OCI-LY7 (cell line): ENCODE measurements at places on chromosomes 1 and 21. TPM values are rescaled to one million over a fixed set of nuclear protein-coding genes. Genes with fewer than 3 reads are reported as not detected.

Gene AMY1A
- total RNA-seq, result not detected in 2 replicates

DNA sequence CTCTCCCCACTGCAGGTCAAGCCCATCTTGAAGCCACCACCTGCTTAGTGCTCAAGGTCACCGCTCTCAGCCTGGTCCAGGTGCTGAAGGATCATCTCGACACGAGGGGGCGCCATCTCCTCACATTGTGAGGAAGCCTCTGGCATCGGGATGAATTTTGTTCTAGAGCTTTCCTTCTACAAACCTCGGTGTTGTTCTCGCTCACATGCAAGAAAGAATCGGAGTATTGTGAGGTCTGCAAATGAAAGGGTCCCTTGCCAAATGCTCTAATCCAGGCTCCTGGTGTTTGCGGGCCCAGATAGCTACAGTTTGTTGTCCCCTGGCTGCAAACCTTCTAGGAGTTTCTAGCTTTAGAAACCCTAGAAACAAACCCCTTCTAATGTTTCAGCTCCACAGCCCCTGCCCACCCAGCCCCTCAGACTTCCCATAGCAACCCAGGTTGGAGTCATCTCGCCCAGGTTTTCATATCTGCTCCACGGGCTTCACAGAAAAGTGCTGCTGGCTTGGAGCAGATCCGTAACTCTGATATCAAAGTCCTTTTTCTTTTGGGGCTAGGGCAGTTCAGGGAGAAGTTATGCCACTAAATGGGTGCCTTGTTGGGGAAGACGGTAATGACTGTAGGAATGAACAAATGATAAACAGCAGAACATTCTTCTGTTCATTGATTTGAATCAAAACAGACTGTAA is 8.6 kb upstream of the ATP5PO start:
- peak; percentile 91 for DNase-seq

- no peak for DNase-seq
These were observed 35.1 kb downstream of the CLEC20A start for GRCh38 chr1:178461701-178462100.

DNA sequence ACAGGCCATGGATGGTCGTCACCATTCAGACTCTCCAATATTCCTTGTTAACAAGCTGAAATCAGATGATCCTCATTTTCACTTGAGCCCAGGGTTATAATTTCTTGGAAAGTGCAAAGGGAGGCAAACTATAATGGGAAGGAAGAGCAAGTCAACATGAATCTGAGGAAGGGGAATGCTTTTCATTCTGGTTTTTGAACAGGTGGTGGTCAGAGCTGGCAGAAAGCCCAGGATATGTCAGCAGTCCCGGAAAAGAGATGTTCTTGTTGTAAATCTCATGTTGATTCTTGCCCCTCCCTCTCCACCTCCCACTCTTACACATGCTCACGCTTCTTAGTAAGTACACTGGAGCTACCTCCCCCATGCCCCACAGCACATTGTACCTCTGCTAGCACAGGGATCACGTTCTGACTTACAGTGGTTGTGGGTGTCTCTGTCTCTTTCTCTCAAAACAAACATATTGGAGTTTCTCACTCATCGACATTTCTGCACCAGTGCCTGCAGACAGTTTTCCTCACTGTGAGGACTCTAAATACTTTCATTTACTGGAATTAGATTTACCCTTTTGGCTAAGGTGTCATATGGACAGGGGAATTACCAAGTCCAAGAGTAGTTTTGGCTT is 77.6 kb downstream of the XCL2 start:
- no peak for DNase-seq

- DNase-seq, result no peak
These were observed 19.9 kb upstream of the UBE2U start for GRCh38 chr1:64183395-64184002.

DNA sequence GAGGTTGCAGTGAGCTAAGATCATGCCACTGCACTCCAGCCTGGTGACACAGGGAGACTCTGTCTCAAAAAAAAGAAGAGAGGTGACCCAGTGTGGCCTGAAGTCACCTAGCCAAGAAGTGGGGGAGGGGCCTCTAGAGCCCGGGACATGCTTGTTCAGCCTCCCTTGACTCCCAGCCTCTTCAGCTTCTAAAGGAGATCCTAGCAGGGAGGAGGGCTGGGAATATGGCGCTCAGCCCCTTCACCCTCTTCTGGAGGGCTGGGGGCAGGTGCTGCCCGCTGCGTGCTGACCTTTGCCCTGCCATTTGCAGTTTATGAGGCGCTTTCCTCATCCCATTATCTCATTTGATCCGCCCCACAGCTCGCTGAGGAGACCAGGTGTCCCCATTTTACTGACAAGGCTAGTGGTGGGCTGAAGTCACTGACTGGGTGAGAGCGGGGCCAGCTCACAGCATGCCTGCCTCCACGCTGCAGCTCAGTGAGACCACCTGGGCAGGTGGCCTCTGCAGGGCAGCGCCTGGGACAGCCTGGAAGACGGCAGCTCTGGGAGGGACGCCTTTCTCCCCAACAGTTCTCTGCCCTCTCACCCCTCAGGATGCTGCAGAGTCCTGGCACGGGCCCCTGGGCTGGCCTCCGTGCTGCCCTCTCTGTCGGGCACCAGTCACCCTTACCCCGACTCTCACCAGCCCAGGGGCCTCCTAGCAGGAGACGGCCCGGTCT is 7.5 kb downstream of the ELF3 start:
- no peak for DNase-seq

DNA sequence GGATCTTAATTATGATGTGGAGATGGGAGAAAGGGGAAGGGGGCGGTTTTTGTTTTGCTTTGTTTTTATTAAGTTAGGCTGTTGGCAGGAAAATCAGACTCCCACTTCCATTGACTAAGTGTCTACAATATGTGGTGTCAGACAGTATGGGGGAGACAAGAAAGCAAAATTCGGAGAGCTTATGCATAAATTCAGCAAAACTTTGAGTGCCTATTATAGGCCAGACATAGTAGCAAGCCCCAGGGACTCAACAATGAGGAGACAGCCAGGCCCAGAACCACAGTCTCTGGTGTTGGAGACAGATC is 835 bp upstream of the TSPAN2 start:
- no peak for DNase-seq

DNA sequence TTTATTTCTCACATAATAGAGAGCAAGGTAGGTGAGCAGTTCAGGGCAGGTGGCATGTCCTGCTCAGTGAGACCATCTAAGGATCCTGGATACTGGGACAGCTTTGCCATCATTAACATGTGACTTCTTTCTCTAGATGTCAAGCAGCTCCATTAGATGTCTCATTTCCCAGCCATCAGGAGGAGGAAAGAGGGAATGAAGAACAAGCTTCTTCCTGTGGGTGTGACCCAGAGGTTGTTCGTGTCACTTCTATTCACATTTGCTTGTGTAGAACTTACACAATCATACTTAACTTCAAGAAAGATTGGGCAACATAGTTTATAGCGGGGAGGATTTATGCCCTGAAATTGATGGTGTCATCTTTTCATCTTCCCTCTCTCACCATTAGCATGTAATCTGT is 169.2 kb upstream of the B3GALT2 start:
- no peak for DNase-seq

Gene LDLRAD1
- not detected in 2 replicates for total RNA-seq

DNA sequence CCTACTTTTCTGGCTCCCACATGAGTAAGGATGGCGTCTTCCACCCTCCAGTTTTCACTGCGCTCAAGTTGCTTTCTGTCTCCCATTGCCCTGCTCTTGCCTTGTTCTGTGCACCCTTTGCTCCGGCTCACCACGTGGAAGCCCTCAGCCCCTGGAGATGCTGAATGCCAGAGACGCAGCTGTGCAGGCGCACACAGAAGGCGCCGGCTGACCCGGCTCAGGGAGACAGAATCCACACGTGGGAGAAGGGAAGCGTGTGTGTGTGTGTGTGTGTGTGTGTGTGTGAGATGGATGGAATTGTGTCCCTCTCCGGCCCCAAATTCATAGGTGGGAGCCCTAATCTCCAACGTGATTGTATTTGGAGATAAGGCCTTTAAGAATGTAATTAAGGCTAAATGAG is 118.2 kb upstream of the ERRFI1 start:
- no peak for DNase-seq

Gene S100A9
- not detected in 2 replicates for total RNA-seq

Gene NFYC
- 71.0 and 77.1 TPM in 2 replicates for total RNA-seq

DNA sequence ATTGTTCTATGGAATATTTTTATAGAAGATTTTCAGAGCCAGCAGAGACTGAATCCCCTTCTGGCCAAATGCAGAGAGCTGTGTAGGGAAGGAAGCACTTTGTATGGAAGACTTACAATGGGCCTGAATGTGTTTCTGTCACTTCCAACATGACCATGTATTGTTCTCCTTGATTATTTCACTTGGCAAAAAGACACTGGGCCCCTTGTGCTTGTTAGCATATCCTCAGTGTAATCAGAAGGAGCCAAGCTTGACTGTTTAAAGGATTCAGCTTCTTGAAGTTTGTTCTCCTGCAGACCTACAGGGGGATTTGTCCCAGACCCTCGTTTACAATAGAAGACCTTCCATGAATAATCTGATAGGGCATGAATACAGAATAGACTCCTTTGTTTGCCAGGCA is 48.1 kb upstream of the UBE2U start:
- no peak for DNase-seq

Gene ADPRS
- 27.6 and 29.3 TPM in 2 replicates for total RNA-seq

DNA sequence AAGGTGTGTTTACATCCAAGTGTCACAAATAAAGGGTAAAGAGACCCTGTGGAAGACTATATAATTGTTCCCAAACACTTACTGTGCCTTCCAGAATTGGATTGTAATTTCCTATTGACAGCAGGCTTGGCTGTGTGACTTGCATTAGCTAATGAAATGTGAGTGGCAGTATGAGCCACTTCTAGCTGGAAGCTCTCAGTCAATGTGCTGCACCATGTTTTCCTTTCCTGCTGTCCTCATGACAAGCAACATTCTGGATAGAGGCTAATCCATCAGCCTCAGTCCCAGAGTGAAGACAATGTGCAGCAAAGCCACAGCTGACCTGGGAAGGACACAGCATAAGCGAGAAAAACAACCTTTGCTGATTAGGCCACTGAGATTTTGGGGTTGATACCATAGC is 5.9 kb upstream of the FOXJ3 start:
- DNase-seq, result no peak

DNA sequence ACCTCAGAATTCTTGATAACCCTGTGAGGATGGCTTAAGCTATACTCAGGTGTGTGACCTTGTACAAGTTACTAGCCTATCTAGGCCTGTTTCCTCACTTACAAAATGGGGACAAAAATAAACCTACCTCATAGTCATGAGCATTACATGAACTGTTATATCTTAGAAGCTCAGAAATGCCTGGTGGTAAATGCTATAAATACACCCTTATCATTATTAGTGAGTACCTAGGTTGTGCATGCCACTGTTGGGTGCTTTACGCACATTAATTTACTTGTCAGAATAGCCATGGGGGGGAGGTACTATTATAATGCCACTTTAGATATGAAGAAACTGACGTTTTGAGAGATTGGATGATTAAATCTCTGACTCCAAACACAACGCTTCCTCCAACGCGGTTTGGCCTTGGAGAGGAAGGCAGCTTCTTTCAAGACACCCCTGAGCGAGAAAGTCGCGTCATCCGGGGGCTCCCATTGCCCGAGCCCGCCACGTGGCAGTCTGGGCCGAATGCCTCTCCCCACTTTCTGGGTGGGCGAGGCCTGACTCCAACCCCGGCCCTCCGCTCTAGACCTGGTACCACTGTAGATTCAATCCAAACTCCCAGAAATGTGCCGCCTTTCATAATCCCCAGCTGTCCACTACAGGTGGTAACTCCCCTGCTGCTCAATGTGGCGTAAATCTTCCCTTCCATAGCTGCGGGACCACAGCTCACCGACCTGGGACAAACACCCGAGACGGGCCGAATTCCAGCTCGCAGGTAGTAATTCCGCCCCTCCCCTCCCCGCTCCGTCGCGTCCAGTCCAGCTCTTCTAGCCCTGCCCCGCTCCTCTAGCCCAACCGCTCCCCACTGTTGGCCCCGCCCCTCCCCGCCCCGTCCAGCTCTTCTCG is 771 bp upstream of the RAD54L start:
- DNase-seq, result peak; percentile 67

Gene SH3BGR
- total RNA-seq, result 5.4 and 6.4 TPM in 2 replicates
